Spleen (tissue), 13 donors: ENCODE measurements at places on chromosomes 16 and 17. TPM values are rescaled to one million over a fixed set of nuclear protein-coding genes. Genes with fewer than 3 reads are reported as not detected.

GRCh38 chr17:1606352-1606985, 22.2 kb downstream of the SLC43A2 start:
- no peak for DNase-seq

The HLF gene
- 6.8 TPM for total RNA-seq

GRCh38 chr17:73282629-73283028, 20.9 kb upstream of the CPSF4L start:
- no peak for DNase-seq

- no peak for DNase-seq
Measured at GRCh38 chr17:42791948-42792347, 6.6 kb downstream of the COA3 start.

- peak; percentile 84 for DNase-seq
Measured at GRCh38 chr17:21214777-21215541, 998 bp upstream of the TMEM11 start.

- no peak for DNase-seq
Measured at GRCh38 chr16:14193316-14193871, 122.3 kb downstream of the MRTFB start.

- no peak for DNase-seq
Measured at GRCh38 chr17:182050-182751, 751 bp upstream of the DOC2B start.

- peak; percentile 92 for DNase-seq
Measured at GRCh38 chr16:88983771-88984687, 7.0 kb upstream of the CBFA2T3 start.
